ENCODE measurements at places on chromosomes 6 and 20.

- DNase-seq, result no peak
Measured at GRCh38 chr6:67199425-67199824, 1435.7 kb upstream of the ADGRB3 start.

DNA sequence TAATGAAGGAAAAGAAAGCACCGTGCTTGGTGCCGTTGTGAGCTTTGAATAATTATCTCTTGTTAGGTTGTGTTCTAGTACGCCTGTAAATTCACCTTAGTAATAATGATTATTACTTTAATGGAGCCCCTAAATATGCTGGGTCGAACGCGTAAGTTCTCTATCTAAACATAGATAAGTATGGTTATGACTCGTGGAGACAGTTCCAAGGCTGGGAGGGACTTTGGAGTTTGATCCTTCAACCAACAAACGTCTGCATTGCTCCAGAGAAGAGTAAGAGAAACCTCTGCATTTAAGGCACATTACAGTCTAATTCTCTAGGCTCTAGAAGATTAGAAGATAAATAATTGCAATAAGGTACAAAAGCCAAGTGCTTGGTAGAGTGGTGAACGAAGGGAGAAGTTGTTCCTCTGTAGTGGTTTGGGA, 514 bp downstream of the ACOT13 start:
- peak; percentile 11 for DNase-seq

DNA sequence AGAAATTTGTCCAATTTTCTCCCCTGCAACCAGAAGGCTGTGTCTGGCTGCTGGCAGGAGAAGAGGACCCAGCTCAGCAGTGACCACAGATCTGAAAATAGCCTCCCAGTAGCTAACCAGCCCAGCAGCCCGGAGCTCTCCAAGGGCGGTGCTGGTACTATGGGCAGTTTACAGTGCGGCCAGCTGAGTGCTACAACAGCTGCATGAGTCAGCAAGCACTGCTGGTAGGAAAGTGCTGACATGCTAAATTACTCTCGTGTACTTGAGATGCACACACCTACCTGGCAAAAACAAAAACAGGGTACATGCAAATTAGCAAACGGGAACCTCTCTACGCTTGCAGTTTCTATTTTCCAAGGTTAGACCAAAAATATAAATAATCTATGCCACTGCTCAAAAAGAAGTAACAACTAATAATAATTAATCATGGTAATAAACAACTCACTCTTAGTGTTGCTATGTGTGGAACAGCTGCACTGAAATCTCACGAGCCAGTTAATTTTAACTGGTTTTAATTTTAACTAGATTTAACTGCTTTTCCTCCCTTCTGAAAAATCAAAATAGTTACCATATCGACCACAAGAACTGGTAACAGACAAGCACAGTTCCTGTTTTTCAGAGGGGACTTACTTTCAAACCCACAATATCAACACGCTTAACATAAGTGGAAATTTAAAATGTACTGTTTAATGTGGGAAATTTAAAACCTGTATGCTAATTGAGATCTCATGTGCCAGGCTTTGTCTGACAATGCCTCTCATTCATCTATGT, 10.8 kb downstream of the BACH2 start:
- no peak for DNase-seq

DNA sequence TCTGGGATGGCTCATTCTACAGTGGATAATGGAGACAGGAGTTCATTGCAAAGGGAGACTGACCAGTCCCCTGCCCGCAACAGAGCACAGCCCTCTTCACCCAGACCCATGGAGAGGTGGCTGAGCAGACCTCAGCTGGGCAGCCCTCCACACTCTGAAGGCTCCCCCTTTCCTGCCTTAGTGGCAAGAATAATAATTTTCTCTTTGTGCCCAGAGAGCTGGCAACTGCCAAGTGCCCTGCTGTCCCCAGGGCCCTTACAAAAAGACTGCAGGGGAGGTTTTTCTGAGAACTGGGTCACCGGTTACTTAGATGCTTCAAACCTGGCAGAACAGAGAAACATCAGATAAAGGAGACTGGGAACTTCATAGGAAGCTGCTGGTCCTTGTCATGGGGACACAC, 35.4 kb upstream of the ZNFX1 start:
- DNase-seq, result no peak

- no peak for DNase-seq
Measured at GRCh38 chr20:3162080-3162611, 2.5 kb upstream of the FASTKD5 start.

GRCh38 chr20:22966787-22967464, 68.2 kb upstream of the SSTR4 start:
- no peak for DNase-seq

DNA sequence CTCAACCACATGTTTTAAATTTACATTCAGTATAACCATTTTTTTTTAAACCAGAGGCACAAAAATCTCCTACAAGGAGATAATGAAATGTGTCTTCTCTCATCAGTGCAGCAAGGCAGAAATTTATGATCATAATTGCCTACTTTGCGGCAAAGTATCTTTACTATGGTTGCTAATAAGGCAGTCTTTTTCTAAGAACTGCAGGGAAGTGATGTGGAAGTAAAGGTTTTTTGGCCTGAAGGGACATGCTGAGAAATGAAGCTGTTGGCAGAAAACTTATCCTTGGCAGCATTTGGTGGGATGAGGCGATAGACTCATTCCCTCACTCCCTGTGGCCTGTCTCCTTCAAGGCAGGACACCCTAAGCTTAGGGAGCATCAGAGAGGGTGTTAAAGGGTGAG, 48.7 kb downstream of the SCGN start:
- DNase-seq, result no peak

DNA sequence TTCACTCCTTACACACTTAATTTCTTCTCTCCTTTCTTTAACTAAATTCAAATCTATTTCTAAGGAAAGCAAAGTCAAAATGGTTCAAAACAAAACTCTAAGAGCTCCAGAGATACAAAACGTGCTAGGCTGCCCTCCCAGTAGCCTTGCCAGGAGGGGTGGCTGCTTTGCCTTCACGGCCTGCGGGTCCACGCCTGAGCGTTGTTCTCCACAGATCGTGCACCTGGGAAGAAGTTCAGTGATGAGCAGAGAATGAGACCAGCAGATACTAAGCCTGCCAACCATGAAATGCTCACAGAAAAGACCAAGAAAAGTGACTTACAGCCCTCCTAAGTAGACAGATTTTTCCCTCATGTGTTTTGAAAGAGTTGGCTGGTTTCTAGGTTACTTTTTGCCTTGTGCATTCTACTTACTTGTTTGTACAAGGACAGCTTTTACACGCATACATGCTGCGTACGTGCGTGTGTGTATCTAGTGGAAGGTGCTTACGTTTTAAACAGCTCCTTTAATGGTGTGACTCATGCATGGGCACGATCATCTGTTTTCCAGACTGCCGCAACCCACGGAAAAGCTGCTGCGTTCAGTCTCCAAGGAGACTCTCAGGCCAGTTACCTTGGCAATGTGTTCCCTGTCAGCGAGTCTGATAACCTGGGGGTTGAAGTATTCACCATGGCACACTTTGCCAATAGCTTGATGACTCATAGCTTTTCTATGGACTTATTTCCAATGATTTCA, 32.4 kb upstream of the PBOV1 start:
- no peak for DNase-seq

GRCh38 chr20:34083137-34083536, 28.9 kb downstream of the EIF2S2 start:
- DNase-seq, result no peak

- DNase-seq, result no peak
Measured at GRCh38 chr6:12593771-12594529, 122.6 kb upstream of the PHACTR1 start.

DNA sequence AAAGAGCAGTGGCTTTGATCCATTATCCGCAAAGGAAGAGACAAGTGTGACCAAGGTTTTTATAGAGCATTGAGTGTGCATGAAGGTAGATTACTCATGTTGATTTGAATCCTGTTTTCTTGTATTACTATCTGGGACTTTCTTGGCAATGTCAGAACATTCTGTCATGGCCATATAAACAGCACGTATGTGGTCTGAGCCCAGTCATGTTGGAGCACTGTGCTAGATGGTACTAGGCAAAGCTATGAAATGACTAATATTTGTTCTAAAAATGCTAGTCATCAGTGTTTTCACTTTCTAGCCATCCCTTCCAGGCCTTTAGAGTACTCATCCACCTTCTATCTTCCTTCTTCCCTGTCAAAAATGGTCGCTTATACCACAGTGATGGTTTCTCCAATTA, 278.6 kb upstream of the FLRT3 start:
- no peak for DNase-seq

- DNase-seq, result no peak
Measured at GRCh38 chr6:85066266-85066665, 301.9 kb upstream of the TBX18 start.

DNA sequence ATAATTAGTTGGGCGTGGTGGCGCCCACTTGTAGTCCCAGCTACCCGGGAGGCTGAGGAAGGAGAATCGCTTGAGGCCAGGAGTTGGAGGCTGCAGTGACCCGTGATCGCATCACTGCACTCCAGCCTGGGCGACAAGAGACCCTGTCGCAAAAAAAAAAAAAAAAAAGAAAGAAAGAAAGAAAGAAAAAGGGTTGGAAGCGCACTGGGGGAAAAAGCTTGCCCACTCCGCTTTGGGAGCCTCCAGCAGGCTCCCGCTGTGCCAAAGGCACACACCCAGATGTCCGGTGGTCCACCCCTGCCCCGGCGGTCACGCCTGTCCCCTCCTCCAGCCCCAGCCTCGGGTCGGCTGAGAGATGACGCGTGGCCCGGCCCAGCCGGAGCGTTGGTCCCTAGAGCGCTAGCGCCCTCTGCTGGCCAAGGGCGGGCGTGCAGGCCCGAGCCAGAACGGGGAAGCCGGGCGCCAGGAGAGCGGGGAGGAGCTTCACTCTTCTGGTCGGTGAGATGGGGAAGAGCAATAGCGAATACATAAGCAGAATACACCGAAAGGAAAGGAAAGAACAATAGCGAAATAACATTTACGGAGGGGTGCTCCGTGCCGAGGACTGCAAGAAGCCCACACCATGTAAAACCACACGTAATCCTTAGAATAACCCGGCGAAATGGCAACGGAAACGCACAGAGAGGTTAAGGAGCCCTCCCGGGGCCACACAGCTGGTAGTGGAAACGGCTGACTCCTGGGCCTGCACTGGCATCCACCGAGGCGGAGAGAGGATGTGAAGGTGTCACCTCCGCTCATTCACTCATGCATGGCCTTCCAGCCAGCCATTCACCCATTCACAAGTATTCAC, 41.7 kb downstream of the UBE2V1 start:
- DNase-seq, result peak; percentile 45

DNA sequence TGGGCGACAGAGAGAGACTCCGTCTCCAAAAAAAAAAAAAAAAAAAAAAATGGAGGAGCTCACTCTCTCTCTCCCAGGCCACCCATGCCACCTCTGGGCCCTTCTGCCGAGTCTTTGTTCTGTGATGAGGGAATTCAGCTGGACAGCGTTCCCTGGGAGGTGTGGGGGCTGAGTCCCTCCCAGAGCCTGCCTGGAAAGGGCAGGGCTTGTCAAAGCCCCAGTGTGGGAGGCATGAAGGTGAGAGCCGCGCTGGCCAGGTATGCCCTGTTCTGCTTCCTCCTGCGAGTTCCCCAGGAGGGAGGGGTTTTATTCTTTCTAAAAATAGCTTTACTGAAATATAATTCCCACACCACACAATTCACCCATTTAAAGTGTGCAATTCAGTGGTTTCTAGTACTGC, 69.6 kb downstream of the TMEM242 start:
- no peak for DNase-seq

- no peak for DNase-seq
Measured at GRCh38 chr6:4567141-4567540, 209.1 kb upstream of the CDYL start.

DNA sequence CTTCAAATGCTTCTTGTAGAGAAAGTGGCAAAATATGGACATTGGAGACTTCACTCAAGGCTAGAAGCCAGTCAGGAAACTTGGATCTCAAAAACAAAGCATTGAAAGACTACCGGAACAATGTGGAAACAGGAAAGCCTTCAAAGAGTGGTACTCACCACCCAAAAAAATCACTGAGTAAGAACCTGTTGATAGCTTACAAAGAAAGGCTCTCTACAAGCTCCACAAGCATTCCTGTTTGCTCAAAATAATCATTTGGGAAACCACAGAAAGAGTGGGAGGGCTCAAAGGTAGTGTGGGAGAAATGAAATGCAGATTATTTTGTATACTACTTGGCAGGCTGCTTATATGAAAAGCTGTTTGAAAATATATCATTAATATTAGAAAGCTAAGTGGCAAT, 9.5 kb upstream of the DST start:
- no peak for DNase-seq

- no peak for DNase-seq
Measured at GRCh38 chr6:20631549-20631924, 97.3 kb downstream of the CDKAL1 start.

DNA sequence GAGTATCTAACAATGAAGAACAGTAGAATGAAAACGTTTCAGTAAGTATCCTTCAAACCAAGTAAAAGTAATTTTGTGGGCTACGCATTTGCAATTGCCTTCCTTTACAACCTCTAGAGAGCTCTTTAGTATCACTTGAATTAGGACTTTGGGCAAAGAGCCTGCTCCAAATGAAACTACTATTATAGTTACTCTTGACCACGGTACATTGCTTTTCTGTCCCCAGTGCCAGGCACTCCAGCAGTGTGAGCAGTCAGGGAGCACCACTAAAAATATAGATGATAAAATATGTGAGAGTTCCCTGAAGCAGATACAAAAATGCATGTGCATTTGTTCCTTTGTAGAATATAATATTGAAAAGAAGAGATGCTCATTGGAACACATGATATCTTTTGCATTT, 450.1 kb upstream of the MANEA start:
- no peak for DNase-seq

DNA sequence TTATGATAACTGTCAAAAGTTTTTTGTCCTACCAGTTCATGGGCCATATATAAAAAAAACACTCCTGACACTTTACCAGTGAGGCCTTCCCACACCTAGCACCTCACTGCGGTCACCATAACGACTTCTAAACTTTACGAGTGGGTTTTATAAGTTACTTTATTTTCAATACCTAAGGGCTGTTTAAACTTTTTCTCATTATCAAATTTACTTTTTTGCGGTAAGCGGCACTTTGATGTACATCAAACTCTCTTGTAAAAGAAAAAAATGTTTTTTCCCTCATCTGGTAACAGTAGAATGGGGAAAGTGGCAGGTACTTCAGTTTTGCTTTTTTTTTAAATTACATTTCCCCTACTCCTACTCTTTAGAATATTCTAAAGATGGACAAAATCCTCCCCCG, 36.2 kb downstream of the FYN start:
- no peak for DNase-seq
